ENCODE measurements at places on chromosomes 11 and 22.

- DNase-seq = peak; percentile 20
These were observed 45.1 kb downstream of the C11orf96 start for GRCh38 chr11:43987384-43988039.

DNA sequence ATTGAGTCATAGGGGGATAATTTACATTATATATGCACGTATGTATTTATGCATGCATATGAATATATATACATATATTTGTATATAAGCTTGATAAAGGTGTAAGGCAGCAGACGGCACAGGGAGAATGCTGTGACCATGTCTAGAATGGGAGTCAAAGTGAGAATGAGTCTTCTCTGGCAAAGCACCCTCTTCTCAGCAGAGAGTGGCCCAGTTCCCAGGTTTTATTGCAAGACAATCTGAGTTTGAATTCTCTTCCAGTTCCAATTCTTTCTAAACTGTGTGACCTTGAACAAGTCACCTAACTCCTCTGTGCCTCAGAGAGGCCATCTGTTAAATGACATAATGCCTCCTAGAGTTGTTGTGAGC lies 13.8 kb downstream of the EHF start:
- peak; percentile 45 for DNase-seq

DNA sequence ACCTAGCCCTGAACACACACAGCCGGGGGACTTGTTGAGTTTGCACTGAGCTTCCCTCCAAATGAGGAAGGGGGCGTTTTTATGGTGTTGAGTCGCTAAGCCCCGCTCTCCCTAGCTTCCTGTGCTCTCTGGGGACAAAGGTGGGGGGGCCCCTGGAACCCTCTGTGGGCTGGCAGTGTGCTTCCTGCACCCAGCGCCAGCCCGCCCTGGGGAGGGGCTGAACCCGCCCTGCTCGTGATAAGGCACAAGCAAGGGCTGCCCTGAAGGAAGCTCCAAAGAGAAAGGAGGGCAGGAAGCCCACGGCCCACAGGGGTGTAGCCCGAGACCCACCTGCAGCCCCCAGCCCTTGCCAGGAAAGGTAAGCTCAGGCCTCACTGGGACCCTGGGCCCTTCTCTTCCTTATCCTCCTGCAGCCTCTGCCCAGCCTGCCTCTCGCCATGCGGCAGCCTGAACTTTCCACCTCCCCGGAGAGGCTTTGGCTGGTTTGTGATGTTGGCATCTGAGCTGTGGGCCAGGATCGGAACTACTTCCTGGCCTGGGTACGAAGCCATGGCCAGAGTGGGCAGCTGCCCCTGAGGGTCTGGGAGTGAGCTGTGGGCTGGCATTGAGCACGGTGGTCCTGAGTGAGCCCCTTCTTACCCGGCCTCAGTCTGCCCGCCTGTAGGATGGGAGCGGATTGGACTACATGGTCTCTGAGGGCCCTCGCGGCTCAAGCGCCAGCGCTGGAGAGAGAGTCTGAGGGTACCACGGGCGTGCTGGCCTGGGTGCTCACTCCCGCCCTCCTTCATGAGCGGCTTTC lies at the start of gene FERMT3:
TSS of gene FERMT3 (plus strand) at position 265 of the 799 bp plus-strand sequence. CDS start 644 bp downstream, outside the sequence.
- DNase-seq = no peak

- DNase-seq = no peak
These were observed 56.9 kb downstream of the AMOTL1 start for GRCh38 chr11:94825031-94825430.

GRCh38 chr22:48416396-48417224 lies 1411.1 kb downstream of the BRD1 start:
- no peak for DNase-seq

DNA sequence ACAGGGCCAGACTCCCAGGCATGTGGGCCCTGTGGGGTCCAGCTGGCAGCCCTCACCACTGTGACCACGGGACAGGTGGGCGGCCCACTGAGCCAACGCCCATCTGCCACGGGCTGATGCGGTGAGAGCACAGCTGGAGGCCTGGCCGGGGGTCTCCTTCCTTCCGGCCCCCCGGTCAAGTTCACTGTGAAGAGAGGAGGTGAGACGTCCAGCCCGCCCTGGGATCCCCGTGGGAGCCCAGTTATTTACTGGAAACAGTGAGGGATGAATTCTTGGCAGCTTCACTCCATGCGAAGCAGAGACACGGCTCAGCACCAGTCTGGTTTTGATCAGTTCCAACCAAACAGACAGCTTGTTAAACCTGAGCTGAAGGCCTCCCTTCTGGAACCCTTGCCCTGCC lies 38.7 kb downstream of the WNT11 start:
- no peak for DNase-seq

GRCh38 chr11:76415073-76415472 lies 29.7 kb upstream of the EMSY start:
- no peak for DNase-seq

GRCh38 chr11:130778705-130779104 lies 137.6 kb downstream of the SNX19 start:
- no peak for DNase-seq

- no peak for DNase-seq
These were observed 865.0 kb downstream of the JRKL start for GRCh38 chr11:97254790-97255189.

DNA sequence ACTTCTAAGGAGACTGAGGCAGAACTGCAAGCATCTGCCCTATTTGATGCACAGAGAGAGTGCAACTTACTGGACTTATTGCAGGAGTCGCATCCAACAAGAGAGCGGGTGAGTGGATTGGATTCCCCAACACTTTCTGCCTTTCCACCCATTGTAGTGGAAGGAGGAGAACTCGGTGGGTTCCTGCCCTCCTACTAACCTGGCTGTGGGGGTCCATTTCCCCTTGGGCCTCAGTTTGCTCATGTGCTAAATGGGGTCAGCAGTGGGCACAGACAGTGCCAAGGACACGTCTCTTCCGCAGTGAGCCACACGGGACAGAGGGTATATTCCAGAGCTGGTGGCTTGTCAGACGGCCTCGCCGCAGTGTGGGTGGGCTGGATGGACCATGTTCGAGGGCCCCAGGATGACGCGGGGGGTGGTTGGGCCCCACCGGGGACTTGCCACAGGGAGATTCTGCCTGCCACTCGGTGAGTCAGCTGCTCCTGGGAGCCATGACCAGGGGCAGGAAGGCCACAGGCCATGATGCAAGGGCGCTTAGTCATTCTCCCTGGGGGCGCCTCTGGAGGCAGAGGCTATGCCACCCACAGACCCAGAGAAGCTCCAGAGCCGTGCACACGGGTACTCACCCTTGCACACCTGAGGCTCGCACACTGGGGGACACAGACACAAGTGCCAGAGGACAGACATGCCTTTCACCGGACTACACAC lies 8.2 kb downstream of the ALX4 start:
- no peak for DNase-seq

DNA sequence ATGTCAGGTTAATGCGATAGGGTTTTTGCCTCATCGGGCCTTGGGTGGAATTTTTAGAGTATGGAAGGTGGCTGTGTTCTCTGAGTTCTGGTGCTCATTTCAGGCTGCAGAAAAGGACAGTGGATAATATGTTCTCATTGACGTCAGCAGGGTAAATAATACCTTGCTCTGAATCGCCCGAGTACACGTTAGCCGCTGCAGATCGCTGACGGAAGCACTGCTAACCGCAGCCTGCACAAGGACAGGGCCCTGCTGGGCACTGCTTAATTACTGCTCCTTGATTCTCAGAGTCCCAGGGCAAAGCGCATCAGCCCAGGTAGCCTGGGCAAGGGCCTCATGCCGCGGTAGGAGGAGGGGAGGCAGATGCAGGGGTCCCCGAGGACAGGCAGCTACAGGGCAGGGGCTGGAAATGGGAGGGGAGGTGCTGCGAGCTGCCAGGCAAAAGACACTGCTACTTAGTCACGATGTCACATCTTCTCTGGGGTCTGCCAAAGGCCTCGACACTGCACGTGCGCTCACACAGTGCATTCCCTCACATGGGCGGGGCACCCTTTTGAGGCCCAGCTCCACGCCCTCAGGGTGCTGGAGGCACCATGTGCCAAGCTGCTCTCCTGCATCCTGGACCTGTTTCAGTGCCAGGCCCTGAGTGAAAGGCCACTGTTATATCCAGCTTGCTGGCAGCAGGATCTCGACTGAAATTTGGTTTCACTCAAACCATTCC lies 35.2 kb downstream of the PPP2R1B start:
- no peak for DNase-seq
